OCI-M1 (cell line): ENCODE measurements at places on chromosomes 1 and 21.

- DNase-seq: no peak
These were observed 24.1 kb upstream of the LBR start for GRCh38 chr1:225451840-225452515.

DNA sequence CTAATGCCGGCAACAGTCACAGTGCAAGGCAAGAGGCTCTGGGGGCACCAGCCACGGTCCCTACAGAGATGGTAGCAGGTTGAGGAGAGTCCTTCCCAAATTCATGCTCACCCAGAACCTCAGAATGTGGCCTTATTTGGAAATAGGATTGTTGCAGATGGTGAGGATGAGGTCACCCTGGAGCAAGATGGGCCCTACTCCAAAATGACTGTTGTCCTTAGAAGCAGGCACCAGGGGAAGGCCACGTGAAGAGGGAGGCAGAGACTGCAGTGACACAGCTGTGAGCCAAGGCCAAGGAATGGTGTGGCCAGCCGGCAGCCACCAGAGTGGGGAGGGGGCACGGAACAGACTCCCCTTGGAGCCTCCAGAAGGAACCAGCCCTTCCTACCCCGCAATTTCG is 70.8 kb upstream of the CLDN14 start:
- no peak for DNase-seq

DNA sequence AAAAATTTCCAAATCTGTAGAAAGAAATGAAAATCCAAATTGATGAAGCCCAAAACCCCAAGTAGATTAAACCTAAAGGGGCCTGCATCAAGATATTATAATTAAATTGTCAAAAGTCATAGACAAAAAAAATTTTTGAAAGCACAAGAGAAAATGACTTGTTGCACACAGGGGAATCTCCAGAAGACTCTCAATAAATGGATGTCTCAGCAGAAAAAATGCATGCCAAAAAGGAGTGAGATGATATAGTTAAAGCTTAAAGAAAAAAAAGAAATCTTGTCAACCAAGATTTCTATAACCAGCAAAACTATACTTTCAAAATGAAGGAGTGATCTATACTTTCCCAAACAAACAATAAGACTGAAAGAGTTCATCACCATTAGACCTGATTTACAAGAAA is 393.2 kb upstream of the SPAG17 start:
- no peak for DNase-seq

GRCh38 chr1:218259339-218259738 is 25.8 kb upstream of the RRP15 start:
- no peak for DNase-seq

GRCh38 chr1:115539061-115539460 is 102.7 kb upstream of the VANGL1 start:
- DNase-seq: no peak

GRCh38 chr1:155044365-155044764 is 6.8 kb upstream of the ADAM15 start:
- DNase-seq: no peak

DNA sequence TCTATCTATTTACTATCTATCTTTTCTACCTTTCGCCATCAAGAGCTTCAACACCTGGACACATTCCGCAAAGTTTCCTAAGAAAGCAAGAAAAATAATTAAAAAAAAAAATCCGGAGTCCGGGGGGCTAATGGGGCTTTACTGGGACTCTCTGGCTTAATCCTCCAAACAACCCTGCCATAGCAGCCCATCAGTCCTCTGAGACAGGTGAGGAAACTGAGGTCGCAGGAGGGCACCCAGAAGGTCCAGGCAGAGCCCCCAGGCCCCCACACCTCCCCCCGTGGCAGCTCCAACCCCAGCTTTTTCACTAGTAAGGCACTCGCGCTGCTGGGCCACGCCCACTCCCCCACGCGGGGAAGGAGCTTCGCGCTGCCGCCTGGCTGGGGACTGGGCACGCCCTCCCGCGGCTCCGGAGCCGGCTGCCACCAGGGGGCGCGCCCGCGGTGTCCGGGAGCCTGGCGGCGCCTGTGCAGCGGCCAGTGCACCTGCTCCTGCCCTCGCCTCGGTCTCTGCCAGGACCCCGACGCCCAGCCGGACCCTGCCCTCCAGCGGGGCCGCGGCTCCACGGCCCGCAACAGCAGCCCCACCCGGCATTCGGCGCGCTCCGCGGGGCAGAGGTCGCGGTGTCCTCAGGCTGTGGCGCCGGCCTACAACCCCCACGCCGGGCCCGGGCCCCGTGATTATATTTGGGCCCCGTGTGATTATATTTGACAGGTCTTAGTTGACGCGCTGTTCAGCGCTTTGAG is 54.1 kb upstream of the SAMD11 start:
- DNase-seq: peak; percentile 84
